Central memory CD8-positive, alpha-beta T cell (primary cell): ENCODE measurements at places on chromosomes 7 and 10.

- DNase-seq: no peak
Measured at GRCh38 chr10:98309366-98310355, 41.7 kb upstream of the LOXL4 start.

GRCh38 chr10:1247598-1248261 lies 191.5 kb downstream of the WDR37 start:
- no peak for DNase-seq

DNA sequence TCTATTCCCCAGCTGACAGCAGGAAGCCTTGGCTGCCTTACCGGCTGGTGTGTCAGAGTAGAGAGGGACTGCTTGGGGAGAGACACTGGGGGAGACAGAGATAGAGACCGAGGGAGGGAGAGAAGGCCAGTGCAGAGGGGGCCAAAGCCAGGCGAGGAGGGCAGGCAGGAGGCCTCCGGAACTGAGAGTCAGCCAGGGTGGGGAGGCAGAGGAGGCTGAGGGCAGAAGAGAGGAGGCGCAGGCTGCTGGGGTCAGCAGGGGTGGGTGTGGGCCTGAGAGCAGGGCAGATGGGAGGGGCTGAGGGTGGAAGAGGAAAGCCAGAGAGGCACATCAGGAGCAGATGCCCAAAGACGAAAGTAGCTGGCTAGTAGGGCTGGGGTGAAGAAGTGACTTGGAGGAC lies 57.2 kb upstream of the PAX2 start:
- no peak for DNase-seq

GRCh38 chr10:110023785-110024465 lies 16.1 kb downstream of the ADD3 start:
- DNase-seq: no peak

DNA sequence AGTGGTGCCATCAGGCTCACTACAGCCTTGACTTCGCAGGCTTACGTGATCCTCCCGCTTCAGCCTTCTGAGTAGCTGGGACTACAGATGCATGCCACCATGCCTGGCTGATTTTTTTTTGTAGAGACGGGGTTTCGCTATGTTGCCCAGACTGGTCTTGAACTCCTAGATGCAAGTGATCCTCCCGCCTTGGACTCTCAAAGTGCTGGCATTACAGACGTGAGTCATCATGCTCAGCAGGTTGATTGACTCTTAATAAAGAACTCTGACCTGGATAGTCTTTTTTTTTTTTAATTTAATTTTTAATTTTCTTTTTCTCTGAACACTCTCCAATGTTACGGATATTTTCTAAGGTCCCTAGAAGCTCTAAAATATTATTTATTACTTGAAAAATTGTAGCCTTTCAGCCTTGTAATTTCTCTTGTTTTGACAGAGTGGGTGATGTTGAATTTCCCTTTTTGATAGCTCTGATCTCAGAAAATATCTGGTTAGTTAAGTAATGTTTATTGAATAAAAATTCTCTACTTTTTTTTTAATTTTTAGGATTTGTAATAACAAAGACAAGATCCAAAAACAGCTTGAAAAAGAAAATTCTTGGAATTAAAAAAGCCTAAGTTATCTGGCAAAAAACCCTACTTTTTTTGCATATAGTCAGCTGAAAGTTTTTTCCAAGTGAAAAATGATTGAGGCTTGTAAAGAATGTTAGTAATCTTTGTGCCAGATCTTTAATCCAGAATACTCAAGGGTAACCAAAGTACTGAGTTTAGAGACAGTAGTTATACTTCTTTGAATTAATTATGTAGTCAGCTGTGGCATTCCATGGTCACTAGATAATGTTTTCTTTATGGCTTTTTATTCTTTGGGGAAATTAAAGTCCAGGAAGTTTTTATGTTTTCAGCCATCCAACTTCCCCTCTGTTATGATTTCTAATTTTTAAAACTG lies 26.7 kb downstream of the TBC1D12 start:
- DNase-seq: no peak

- DNase-seq: no peak
Measured at GRCh38 chr10:60208676-60209269, 180.9 kb downstream of the ANK3 start.

GRCh38 chr7:29798422-29798821 lies 7.9 kb upstream of the WIPF3 start:
- no peak for DNase-seq

GRCh38 chr10:129718548-129719414 lies 245.3 kb downstream of the EBF3 start:
- no peak for DNase-seq

DNA sequence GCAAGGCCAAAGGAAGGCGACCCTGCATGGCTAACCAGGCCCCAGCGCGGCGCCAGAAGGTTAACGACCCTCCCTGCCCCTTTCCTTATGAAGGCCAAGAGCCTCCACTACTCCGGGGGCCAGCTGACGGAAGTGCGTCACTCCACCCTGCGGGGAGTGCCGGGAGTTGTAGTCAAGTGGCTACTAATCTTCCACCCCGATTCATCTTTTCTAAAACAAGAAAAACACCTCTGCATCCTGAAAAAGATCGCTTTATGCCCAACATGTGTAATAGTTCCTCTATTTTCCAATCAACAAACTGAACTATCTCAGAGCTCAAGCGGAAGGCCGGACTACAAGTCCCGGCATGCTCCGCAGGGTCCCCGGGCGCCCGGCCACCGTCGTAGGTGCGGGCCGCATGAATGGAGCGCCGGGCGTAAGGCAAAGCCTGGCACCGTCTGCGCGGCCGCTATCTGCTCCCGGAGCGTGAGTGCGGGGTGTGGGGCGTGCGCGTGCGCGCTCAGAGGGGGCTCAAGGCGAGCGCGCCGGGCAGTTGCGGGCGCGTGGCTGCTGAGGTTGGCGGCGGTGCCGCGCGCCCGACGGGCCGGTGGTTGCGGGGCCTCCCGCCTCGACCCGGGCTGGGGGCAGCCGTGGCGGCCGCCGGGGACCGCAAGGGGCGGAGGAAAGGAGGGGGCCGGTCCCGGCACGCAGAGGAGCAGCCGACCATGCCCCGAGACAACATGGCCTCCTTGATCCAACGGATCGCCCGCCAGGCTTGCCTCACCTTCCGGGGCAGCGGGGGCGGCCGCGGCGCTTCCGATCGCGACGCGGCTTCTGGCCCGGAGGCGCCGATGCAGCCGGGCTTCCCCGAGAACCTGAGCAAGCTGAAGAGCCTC lies at the start of gene ADO:
Gene ADO (plus strand): TSS at position 365 of the 875 bp plus-strand sequence. CDS start 340 bp downstream, at position 705.
- DNase-seq: peak; percentile 68

DNA sequence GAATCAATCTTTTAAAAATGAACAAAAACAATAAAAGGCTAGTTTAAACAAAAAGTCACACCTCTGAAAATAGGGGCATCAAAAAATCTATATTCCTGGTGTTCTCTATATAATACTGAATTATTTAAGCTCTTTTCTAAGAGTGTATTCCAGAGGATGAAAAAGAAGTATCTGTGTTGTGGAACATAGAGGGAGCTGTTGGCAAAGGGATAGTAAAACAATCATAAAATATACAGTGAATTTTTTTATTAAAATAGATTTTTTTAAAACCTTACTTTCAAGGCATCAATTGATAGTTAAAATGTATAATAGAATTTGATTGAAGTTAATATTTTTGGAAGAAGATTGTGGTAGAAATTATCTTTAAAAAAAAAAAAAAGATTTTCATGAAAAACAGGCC lies 1409.1 kb upstream of the CELF2 start:
- no peak for DNase-seq

- no peak for DNase-seq
Measured at GRCh38 chr7:78429878-78430277, 631.3 kb downstream of the PHTF2 start.

DNA sequence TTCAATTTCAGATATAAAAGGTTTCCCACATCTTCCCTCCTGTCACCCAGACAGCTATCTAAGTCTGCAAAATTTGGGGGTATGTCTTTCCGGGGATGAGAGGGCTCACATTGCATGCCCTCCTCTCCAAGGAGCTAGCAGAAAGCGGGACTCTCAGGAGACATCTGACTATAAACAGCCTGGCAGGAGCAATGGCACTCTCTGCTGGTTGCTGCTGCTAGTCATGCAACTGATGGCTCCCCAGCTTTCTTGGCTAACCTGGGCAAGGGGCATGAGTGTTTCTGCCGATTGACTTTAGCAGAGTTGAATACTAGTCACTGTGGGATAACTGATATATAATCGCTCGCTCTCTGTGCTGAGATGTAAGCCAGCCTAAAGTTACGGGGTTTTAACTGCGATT lies 12.0 kb downstream of the TBX20 start:
- DNase-seq: no peak

DNA sequence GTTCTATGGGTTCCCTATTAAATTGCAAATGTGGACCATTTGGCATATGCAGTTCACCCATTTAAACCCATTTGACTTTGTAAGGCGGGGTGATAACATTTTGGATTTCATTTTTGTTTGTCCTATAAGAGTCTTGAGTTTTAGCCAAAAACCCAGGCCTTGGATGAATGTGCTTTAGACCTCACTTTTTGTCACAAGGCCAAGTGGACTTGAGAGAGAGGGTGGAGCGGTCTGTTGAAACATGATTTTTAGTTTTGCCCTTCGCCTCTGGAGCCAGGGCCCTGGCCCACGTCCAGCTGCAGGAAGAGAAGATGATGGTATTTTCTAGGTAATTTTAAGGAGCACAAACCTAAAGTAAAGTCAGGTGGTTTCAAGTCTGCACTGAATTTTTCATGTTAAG lies 260.1 kb downstream of the SLC25A13 start:
- no peak for DNase-seq

DNA sequence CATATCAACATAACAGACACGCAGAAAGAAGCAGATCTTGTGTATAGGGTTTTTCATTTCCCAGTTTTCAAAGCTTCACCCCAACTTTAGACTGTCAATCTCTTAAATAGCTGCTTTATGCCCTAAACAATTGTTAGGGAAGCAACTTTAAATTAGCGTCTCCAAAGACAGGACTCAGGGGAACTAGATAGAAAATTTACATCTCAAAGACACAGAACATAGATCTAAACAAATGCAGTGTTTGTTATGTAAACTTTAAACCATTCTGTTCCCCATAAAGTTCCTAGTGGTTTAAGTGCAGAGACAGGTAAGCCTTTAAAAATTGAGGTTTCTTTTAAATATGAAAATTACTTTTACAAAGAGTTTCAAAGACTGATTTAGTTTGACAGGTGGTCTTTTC lies 379.2 kb upstream of the GHITM start:
- DNase-seq: no peak

- no peak for DNase-seq
Measured at GRCh38 chr10:64573623-64574325, 1052.6 kb downstream of the REEP3 start.

GRCh38 chr10:86203162-86203905 lies 163.3 kb downstream of the GRID1 start:
- DNase-seq: no peak

GRCh38 chr10:19730907-19731217 lies 85.4 kb upstream of the PLXDC2 start:
- DNase-seq: no peak

DNA sequence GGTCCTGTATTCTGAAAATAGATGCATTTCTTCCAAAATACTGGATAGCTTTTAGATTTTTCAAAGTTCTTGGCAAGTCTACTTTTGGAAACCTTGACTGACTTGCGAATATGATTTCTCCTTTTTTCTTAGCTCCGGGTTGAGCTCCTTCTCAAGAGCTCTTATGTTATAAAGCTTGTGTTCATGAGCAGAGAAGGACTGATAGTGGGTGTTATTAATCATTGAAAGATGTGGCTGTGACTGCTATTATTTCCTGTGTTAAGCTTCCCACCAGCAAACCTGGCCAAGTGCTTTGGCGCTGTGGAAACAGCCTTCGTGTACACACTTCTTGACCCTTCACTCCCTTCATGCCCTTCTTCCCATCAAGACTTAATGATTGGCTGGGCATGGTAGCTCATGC lies 98.2 kb downstream of the KIAA1217 start:
- no peak for DNase-seq

DNA sequence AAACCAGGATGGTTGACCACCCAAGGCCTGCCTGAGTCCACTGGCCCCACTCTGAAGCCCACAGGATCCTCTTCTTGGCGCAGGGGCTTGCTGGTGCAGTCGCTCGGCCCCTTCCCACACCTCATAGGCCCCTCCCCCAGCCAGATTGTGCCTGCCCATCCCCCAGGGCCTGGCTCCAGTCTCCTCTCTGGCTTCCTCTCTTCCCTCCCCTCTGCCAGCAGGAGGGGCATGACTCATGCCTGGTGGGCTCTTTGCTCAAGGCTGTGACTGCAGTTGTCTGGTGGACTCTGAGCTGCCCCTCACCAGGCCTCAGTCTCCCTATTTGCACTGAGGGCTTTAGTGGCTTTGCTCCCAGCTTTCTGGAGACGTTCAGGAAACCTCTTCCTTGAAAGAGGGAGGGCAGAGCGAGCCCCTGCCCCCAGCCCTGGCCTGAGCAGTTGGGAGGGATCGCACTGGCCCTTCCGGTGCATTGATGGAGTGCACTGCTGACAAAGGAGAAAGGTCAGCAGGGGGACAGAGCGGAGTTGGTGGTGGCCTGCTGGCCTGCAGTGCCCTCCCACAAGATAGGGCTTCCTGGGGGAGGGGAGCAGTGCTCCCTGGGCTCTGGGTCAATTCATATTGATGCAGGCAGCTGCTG lies 60.7 kb downstream of the ZMIZ1 start:
- no peak for DNase-seq

DNA sequence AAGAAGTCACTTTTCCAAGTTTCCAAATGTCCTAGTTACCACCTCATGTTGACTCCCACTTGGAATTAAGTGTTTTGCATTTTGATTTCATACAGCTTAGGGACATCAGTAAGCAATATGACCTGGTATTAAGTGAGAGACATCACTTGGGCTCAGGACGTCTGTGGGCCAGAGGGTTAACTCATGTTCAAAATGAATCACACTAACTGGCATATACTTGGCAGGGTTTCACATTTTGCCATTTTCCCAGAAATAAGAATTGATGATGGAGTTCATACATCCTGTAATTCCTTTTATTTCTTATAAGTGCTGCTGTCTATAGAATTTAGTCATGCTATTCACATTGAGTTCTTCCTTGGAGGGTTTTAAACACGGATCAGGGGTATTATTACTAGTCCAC lies 516.5 kb downstream of the PHTF2 start:
- no peak for DNase-seq

- DNase-seq: no peak
Measured at GRCh38 chr10:13890233-13891127, 303.7 kb downstream of the PRPF18 start.

- DNase-seq: no peak
Measured at GRCh38 chr10:43884501-43885105, 235.9 kb upstream of the ZNF32 start.

- DNase-seq: peak; percentile 4
Measured at GRCh38 chr10:129758207-129759021, 205.7 kb downstream of the EBF3 start.

- DNase-seq: no peak
Measured at GRCh38 chr7:118836933-118837332, 612.4 kb downstream of the ANKRD7 start.

DNA sequence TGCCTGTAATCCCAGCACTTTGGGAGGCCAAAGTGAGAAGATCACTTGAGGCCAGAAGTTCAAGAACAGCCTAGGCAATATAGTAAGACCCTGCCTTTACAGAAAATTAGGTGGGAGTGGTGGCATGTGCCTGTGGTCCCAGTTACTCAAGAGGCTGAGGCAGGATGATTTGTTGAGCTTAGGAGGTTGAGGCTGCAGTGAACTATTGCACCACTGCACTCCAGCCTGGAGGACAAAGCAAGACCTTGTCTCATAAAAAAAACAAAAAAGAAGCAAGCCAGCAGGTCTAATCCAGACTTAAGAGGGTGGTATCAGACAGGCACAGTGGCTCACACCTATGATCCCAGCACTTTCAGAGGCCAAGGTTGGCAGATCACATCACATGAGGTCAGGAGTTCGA lies 24.5 kb upstream of the KCTD7 start:
- no peak for DNase-seq

- DNase-seq: no peak
Measured at GRCh38 chr7:112370436-112370835, 79.8 kb upstream of the IFRD1 start.

GRCh38 chr7:129468087-129468486 lies 33.9 kb downstream of the STRIP2 start:
- no peak for DNase-seq

GRCh38 chr10:17606547-17607040 lies 10.6 kb downstream of the HACD1 start:
- no peak for DNase-seq
